ENCODE measurements at places on chromosomes 3 and 15.

DNA sequence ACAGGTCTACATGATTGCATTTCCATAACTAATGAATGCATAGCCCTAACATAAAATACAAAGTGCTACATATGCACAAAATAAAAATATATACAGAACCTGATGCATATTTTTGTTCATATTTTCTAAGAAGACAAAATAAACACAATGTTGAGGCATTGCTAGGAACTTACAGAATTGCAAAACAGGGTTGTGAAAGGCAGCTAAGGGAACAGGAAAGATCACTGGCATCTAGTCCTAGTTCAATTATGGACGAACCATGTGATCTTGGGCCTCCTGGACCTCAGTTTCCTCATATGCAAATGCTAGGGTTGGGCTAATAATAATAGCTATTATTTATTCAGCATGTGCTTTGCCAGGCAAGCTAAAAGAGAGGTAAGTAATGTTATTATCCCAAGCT, 15.5 kb upstream of the NCEH1 start:
- DNase-seq = no peak

DNA sequence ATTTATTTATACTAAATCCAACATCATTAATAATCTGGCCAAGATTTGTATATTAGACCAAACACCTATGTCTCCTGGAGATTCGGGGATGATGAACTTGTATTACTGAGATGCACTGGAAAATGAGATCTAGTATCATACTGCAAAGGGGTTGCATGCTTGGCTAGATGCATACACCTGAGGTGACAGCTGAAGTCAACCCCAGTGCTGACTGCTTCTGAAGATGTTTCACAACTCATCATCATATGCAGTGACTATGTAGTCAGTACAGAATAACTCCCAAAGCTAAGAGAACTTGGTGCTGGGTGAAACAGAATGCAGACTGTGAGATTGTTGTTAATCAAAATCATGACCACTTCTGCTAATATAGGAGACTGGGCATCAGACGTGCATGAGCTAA, 1114.2 kb downstream of the NSUN3 start:
- DNase-seq = no peak

- no peak for DNase-seq
These were observed 60.9 kb downstream of the HES1 start for GRCh38 chr3:194196876-194197275.

GRCh38 chr3:54960082-54960481, 32.2 kb upstream of the LRTM1 start:
- DNase-seq = no peak

DNA sequence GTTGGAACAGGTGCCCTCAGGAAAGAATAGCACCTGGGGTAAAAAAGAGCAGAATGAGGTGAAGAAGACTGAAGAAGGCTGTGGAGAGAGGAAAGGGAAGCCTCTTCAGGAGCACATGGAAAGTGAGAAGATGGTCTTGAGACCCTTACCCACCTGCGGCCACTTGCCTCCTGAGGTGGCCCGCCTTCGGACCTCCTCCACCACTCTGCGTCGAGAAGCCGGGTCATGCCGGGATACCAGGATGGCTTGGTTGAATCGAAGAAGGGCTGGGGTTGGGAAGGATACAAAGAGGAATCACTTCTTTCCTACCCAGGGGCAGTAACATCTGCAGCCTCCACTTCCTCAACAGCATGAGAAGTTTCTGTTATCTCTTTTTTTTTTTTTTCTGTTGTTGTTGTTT, 3.0 kb downstream of the LPCAT4 start:
- no peak for DNase-seq

GRCh38 chr3:73235768-73236167, 174.3 kb downstream of the EBLN2 start:
- DNase-seq = no peak

All from posterior vena cava (tissue), 2 donors.